ENCODE measurements at places on chromosomes 3 and 15.

- DNase-seq: peak; percentile 45
Measured at GRCh38 chr3:50370594-50370993, 11.3 kb upstream of the TMEM115 start.

GRCh38 chr3:61535826-61536225 is 25.5 kb upstream of the PTPRG start:
- no peak for DNase-seq

DNA sequence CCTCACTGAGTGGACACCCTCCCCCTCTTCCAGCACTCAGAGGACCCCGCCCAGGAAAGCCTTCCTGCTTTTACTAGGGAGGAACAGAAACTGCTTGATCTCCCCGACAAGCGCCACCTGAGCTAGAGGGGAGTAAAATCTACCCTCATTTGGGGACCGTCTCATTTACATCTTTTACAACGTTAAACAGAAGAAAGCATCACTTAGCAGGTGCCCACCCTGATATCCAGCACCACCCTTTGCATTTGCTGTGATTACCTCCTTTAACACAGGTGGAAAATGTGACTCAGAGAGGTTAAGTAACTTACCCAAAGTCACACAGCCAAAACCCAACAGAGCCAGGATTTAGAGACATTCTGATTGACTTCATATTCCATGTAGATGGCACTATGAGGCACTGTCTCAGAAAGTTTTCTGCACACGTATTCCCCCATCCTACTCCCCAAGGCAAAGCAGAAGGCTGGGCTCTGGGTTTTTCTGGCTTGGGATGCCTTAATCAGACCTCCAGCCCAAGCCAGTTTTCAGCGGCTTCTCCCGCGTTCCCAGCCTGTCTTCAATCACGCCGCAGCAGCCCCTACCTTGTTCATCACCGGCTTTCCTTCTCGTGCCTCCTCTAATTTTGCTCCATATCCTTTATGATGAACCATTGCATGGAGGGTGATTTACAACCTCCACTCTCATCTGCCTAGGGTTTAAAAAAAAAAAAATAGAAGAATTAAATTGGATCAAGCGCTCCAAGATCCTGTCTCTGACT is 314.6 kb upstream of the PROK2 start:
- DNase-seq: no peak

DNA sequence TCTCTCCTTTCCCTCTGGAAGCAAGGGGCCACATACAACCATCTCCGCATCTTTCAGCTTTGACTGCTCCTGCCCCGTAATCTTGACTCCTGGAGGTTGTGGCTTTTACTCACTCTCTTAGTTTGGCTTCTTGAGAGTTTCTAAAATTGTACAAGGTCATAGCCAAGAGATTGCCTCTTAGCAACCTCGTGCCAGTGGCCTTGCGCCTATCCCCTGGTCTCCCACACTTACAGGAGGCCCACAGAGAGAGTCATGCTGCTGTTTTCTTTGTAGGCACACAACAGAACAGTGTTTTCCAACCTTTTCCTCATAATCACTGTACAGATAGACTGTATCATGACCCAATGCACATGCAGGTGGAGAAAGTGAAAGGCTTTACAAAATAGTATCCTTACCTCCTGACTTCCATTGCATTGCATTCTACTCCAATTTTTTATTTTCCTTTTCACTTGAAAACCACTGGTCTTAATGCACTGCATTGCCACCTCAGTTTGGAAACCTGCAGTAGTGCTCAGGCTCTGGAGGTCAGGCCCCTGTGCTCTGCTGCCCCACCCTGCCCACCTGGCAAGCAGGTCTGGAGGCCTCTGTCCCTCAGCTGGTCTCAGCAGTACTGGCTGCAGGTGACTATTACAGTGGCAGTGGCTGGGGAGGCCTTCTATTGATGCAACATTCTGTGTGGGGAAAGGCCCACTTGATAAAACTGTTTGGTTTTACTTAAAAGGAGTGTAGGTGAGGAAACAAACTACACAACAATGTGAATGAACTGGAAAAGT is 156.2 kb downstream of the DNAJB8 start:
- DNase-seq: no peak

DNA sequence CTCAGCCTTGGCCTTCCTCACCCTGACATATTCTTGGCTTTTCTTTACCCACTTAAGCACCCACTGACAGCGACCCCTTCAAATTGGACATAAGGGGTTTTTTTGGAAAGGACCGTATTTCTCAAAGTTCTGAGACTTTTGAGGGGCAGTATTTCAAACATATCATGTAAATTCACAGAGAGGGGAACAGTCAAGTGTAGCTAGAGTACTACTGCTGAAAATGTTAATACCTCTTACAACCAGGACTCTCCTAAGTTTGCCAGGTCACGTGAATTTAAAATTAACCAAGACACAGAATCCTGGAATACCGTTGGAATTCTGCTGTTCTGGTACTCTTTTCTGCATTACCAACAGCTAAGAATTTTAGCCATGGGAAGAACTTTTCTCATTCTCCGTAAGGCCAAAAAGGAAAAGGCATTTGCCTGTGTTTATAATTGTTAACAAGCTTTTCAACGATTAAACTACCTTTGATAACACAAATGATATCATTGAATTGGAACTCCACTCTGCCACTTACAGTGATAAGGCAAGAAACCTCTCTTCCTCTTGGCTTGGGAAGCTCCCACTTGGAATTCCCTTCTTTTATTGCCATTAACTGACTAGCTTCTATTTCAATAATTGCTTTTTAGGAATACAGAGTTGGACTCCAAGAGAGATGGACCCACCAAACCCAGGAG is 597 bp upstream of the GBE1 start:
- DNase-seq: no peak

GRCh38 chr3:12421132-12421531 is 63.1 kb upstream of the TSEN2 start:
- no peak for DNase-seq

- no peak for DNase-seq
Measured at GRCh38 chr3:87796137-87796842, 262.5 kb downstream of the CGGBP1 start.

DNA sequence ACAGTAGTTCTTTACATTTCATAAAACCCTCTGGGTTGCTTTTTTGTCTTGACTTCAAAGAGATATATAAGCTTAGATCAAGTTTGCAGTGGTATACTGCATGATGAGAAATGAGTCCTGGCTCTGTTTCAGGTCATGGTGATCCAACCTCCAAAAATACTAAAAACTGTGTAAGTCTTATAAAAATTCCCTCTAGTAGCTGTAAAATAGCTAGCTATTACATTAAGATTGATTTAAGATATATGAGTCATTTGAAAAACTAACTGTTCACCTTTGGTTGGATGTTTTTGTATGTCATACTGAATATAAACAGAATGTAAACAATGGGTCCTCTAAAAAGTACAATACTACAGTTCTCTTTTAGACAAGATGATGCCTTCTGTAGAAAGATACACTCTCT is 879.2 kb downstream of the ROBO1 start:
- DNase-seq: no peak
